NCI-H2171 (cell line): ENCODE measurements at places on chromosomes 2 and 18.

DNA sequence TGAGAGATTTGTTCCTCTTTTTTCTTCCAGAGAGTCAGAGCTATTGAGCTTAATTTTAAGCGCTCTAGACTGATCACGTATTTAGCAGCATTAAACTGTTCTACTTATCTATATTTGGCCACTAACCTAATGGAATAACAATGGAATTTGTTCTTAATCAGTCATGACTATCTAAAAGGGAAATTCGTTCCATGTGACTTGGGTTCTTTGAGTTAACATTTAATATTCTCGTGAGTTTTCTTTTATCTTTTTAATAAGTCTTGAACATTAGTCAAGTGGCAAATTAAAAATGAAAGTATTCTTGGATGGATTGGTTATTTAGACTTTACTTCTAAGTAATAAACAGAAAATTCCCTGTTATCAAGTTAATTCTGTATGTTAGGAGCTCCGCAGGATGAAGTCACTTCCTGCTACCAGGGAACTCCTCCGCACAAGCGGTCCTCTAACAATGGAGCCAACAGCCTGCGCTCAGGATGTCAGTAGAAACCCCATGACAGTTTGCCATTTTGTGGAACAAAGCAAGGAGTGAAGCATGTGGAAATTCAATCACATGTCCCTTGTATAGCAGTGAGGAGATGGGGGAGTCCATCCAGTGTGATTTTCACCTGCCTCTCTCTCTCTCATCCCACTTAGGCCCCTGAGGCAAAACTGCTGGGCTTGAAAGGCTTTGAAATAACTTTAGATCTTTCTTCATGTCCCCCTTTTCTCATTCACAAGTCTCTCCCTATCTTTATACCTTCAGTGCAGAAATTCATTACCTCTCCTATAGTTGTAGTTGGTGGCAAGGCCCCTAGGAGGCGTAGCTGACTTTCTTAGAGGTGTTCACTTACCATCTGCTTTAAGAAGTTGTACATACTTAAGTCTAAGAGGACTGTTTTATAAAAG, 138.1 kb downstream of the WDR7 start:
- no peak for DNase-seq

DNA sequence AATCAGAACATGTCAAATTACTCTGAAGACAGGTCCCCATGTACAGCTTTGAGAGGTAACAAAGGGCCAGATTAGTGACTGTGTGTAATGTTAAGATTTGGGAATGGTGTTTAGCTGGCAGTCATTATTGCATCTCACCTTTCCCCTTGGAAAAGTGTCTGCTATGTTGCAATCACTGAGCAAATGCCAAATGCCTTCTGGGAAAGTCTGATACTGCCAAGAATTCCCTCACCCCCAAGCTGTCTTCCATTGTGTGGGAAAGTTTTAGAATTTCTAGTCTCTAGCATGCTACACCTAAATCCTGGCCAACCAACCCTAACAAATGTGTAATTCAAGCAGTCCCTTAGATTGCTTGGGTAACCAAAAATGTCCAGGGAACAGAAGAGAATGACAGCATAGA, 13.6 kb upstream of the PELI1 start:
- DNase-seq = no peak

DNA sequence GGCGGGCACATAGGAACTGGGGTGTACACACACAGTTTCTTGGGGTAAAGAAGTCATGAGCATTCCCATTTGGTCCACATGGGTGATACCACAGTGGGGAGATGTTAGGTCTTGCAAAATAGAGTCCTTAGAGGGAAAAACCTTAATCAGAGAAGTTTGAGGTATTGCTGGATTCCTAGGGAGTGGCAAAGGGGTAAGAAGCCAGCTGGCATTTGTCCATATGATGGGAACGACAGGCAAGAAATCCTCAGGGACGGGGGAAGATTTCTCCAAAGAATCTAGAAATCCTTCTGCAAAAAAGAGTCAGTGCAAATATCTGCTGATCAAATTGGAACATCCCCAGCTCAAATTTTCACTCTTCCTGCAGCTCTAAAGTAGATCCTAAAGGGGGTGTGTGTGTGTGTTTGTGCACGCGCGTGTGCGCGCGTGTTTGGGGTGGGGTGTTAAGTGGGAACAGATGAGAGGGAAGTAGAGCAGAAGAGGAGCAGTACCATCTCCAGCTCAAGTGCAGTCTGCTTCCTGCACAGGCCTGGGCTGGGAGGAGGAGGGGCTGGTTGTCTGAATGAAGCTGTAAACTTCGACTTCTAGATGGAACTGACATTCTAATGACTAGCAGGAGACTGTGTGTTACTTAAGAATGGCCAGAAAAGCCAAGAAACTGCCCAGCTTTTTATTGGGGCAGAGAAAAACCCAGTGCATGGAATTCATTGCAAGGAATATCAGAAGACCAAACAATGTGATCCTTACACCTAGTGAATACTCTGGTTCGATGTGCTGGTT, 168.0 kb downstream of the SPP2 start:
- DNase-seq = peak; percentile 3

- DNase-seq = peak; percentile 44
These were observed 53.6 kb downstream of the FAM228A start for GRCh38 chr2:24228470-24228869.

GRCh38 chr2:171972329-171972982, 27.3 kb upstream of the METAP1D start:
- no peak for DNase-seq

- DNase-seq = no peak
These were observed 58.7 kb upstream of the STAM2 start for GRCh38 chr2:152234277-152234676.

DNA sequence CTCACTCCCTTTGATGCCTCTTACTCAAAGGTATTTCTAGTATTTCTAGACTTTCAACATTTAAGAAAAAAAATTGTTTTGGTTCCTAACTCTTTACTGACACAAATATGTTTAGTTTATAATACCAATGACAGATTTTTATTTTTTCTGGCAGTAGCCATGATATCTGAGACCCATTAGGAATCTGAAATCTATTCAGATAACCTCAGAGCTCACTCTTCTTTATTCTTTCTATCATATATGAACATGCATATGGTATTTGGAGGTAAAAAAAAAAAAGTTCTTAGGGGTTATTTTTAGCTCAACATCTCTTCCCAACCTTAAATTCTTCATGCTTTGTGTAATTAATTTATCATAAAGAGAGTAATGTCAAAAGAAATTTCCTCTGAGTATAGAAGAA, 465.5 kb downstream of the CDH2 start:
- no peak for DNase-seq
